ENCODE measurements at places on chromosomes 16 and 17.

DNA sequence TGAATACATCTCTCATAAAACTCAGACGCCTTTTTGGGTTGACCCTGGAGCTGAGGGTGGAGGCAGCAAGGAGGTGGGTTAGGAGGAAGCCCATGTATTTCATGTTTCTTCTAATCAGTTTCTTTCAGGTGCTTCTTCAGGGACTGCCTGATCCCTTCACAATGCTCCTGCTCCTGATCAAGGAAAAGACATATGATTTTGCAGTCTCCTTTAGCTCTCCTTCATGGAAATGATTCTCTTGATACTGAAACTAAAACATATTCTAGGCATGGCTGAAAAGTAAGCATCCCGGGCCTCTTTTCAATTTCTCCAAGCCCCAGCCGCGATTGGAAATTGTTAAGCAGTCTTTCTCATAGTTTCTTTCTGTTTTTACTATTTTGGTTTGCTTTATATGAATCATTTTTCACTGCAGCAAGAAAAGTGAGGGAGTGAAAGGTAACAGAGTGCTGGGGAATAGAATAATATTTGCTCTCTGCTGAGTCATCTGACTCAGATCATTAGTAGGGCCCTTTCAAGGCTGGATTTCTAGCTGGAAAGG, 730.7 kb downstream of the CDH11 start:
- DNase-seq: no peak

DNA sequence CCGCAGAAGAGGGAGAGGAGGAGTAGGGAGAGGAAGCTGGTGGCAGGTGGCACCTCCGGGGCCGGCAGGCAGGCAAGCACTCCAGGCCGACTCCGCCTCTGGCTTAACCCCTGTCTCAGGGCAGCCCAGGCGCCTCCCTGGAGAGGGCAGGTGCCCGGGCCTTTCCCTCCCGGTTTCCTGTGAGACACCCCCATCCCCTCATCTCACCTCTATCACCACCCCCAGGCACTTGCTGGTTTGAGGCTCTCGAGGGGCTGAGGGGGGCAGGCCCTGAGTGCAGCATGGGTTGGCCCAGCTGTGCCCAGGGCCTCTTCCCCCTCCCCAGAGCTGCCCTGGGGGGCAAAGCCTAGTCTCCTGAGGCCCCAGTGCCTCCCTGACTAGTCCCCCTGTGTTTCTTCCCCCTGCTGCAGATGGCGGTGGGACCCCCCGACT, 6.0 kb downstream of the DOC2A start:
- DNase-seq: no peak

DNA sequence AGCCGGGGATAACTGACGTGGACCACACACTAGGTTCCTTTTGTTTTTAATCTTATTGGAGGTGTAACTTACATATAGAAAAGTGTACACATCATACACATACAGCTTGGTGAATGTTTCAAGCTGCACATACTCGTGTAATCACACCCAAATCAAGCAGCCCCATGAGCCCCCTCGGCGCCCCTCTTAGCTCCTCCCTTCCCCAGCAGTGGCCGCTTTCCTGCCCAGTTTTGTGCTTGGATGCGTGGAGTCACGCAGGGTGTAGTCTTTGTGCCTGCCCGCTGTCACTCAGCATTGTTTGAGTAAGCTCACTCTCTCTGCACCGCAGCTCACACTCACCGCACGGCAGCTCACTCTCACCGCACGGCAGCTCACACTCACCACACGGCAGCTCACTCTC, 151.7 kb upstream of the CHMP6 start:
- DNase-seq: no peak

- no peak for DNase-seq
Observed at GRCh38 chr17:51000835-51001638, 119.6 kb downstream of the SPAG9 start.

GRCh38 chr16:73016488-73016830, 31.5 kb downstream of the ZFHX3 start:
- no peak for DNase-seq

DNA sequence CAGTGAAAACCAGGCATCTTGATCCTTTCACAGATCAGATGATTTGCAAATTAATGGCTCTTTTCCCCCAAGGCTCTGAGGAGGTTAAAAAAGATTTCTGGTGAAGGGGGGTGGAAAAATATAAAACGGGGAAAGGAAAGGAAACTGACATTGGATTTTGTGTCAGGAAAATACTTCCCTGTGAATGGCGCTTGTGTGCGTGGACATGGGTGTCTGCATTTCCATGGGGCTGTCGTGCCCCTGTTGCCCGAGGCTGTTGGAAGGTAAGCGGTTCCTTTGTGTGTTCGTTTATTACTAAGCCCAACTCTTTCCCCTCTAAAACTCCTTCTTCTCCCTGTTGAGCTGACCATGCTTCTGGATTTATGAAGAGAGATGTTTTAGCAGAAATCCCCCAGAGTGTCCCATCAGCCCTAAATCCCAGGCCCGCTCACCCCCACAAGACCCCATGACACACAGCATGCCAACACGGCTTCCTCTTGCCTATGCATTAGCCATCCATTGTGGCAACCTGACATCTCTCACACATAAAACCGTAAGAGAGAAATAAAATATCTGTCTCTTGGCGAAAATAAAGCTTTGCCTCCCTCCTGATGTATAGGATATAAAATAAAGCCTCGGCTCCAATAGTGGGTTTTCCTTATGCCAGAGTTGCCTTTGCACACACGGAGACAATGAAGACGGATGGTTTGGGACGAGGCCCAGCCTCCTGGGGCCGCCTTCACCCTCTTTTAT, 7.3 kb upstream of the LHX1 start:
- DNase-seq: no peak

DNA sequence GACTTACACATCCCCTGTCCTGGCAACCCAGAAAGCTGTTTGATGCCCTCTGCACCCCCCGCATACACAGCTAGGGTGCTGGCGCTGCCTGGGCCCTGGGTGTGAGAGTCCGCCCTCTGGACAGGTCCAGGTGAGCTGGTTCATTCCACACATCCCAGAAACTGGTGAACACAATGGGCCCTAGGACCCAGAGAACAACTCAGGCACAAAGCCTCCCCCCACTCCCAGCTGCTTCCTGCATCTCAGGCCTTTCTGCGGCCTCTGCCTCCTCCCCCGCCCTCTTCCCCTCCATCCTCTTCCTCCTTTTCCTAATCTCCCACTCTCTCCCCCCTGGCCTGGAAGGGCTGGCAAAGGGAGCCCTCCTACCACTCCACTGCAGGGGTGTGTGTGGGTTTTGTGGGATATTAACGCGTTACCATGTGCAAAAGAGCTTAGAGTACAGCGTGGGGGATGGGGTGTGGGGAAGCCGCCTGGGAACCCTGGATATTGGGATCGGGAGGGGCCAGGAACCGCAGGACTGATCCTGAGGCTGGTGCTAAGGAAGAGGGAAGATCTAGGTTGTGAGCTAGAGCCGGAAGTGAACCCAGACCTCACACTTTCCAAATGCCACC, 1.6 kb upstream of the PPP1R9B start:
- no peak for DNase-seq

DNA sequence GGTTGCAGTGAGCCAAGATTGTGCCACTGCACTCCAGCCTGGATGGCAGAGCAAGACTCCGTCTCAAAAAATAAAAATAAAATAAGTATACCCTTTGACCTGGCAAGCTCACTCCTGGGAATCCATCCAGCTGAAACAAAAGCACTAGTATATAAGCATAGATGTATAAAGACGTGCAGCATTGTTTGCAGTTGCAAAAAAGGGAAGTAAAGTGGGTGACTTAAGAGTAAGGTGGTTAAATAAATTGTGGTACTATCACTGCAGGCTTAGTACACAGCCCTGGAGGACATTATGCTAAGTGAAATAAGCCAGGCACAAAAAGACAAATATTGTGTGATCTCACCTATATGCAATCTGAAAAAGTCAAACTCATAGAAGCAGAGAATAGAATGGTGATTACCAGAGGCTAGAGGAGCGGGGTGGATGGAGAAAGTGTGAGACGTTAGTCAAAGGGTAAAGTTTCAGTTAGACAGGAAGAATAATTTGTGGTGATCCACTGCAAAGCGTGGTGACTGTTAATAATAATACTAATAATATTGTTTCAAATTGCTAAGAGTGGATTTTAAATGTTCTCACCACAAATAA, 113.0 kb downstream of the MYO1D start:
- no peak for DNase-seq

GRCh38 chr17:77354670-77355455, 214.1 kb downstream of the SEC14L1 start:
- no peak for DNase-seq

DNA sequence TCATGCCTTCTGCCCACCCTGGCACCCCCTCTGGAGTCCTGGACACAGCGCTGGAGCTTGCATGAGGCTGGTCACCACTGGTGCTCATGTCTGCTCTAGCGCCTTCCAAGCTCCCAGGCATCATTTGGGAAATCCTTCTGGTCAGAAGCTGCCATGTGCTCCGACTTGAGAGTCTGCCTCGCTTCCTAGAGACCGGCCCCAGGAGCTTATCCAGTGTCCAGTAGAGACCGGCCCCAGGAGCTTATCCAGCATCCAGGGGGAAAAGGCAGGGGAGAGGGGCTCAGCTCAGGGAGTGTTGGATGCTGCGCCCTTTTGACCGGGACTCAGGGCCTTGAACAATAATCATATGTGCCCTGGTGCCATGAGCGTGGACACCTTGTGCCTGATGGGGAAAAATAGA, 106.3 kb downstream of the RAP1GAP2 start:
- no peak for DNase-seq

- DNase-seq: no peak
Observed at GRCh38 chr16:10552998-10553491, 27.4 kb downstream of the EMP2 start.

- peak; percentile 37 for DNase-seq
Observed at GRCh38 chr16:88619859-88620815, 18.2 kb upstream of the IL17C start.

DNA sequence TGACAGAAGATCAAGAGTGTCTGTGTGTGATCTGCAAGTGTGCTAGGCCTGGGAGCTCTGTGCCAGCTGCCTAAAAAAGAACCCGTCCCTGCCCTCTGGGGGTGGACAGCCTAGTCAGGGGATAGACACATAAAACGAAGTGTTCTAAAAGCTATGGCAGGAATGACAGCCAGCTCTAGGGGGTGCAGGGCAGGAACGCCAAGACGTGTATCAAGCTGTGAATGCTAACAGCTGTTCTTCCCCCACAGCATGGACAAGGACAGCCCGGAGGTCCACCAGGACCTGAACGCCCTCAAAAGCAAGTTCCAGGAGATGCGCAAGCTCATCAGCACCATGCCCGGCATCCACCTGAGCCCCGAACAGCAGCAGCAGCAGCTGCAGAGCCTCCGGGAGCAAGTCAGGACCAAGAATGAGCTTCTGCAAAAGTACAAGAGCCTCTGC, 5.1 kb downstream of the RASD1 start:
- no peak for DNase-seq

DNA sequence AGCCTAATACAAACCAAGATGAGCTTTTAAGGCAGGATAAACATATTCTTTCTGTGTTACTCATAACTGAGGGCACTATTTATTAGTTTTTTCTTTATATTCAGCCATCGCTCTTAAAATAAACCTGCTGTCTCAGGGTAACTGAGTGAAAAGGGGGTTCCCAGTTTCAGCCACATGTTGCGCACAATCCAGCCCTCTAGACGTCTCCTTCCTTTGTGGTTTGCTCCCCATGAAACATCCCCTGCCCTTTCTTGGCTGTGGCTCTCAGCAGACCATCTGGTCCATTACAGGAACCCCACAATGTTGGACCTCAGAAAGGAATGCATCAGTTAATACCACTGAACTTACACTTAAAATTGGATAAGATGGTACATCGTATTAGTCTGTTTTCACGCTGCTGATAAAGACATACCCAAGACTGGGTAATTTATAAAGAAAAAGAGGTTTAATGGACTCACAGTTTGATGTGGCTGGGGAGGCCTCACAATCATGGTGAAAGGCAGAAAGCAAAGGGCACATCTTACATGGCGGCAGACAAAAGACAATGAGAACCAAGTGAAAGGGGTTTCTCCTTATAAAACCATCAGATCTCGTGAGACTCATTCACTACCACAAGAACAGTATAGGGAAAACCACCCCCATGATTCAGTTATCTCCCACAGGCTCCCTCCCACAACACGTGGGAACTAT, 12.6 kb upstream of the IL21R start:
- no peak for DNase-seq

- DNase-seq: no peak
Observed at GRCh38 chr17:8664456-8665126, 34.1 kb upstream of the MYH10 start.

DNA sequence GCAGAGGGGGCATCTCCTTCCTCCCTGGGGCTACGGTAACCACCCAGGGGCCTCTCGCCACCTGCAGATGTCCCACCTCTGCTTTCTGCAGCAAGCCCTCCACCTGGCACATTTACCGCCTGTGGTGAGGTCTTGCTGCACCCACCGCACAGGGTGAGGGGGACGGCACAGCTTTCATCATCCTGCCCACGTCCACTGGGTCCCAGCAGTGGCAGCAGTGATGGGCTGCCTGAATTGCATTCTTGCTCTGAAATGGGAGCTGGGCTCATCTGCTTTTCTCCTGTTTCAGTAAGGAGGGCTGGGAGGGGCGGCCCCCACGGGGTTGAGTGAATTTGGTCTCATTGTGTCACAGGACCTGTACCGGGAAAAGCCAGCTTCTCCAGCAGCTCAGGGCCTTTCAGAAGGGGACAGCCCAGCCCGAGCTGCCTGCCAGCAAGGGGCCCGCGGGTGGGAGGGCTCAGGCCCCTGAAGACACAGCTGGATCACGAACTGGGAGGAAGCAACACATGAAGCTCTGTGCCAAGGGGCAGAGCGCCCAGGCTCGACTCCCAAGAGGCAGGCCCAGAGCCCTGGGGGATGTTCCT, 12.7 kb downstream of the DNAAF8 start:
- DNase-seq: no peak

GRCh38 chr16:67538666-67539101, 10.1 kb downstream of the RIPOR1 start:
- no peak for DNase-seq

- DNase-seq: no peak
Observed at GRCh38 chr17:62780951-62781350, 27.2 kb downstream of the MARCHF10 start.

GRCh38 chr16:76668207-76668725, 391.1 kb downstream of the CNTNAP4 start:
- DNase-seq: no peak

- DNase-seq: peak; percentile 27
Observed at GRCh38 chr17:7885367-7886226, 3.0 kb upstream of the CHD3 start.

DNA sequence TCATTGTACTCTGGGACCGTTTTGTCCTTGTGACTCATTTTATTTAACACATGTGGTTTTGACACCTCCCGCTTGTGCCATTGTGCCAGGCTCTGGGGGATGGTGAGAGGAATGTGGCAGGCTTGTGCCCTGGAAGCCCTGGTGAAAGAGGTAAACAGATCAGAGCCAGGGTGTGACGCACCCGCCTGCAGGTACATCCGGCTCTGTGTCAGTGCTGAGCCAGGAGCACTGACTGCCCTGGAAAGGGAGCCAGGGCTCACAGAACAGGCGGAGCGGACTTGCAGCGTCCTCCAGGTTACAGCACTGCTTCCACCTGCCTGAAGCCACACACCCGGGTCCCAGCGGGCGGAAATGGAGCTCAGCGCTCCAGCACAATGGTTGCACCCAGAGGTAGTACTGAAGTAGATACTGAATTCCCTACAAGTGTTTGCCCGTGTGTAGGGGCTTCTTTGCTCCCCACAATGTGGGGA, 30.6 kb downstream of the CDRT15 start:
- peak; percentile 38 for DNase-seq

All from stimulated activated CD8-positive, alpha-beta memory T cell treated with anti-CD3 and anti-CD28 coated beads, Interleukin-4, amount 100 ng/mL, for 4 hours (primary cell).